Activated naive CD4-positive, alpha-beta T cell treated with anti-CD3 and anti-CD28 coated beads, Interleukin-2, amount 50 U/mL, for 72 hours (primary cell): ENCODE measurements at places on chromosomes 7 and 10.

GRCh38 chr10:110861930-110862649 lies 9.6 kb upstream of the PDCD4 start:
- DNase-seq = no peak

- no peak for DNase-seq
Observed at GRCh38 chr7:20825555-20825954, 38.9 kb upstream of the SP8 start.

GRCh38 chr7:7014827-7015595 lies 167.3 kb upstream of the C1GALT1 start:
- DNase-seq = no peak

DNA sequence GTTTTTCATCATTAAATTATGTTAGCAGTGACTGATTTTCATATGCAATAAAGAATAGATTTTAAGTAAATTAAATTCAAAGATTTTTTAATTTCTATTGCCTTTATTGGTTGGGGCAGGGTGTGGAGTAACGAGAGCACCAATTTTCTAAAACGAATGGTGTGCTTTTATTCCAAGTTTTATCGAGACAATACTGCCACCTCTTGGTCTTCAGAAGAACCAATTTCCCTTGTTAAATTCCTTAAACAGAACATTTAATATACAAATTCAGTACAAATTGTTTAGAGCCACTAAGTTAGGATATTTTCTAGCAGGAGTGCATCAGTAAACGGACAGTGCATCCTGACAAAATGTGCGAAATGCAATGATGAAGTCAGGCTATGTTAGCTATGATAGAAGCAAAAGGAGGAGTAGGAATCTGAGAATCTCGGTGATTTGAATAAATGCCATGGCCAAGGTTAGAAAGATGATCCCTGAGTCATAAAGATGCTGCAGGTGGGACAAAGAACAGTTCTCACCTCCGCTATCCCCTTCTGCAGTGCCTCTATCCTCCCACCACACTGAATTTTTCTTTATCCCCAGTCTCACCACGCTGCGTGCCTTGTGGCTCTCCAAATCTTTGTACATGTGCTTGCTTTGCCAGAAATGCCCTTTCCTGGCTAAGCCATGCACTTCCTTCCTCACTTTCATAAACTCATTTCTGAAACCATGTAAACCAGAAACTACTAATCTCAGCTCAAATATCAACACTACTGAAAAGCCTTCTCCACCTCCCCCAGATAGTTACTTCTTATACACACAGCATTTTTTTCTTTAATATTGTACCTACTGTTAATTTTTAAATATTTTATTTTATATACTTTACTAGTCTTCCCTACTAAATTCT lies 31.9 kb upstream of the AGBL3 start:
- no peak for DNase-seq

GRCh38 chr7:17415955-17416354 lies 117.5 kb downstream of the AHR start:
- no peak for DNase-seq

DNA sequence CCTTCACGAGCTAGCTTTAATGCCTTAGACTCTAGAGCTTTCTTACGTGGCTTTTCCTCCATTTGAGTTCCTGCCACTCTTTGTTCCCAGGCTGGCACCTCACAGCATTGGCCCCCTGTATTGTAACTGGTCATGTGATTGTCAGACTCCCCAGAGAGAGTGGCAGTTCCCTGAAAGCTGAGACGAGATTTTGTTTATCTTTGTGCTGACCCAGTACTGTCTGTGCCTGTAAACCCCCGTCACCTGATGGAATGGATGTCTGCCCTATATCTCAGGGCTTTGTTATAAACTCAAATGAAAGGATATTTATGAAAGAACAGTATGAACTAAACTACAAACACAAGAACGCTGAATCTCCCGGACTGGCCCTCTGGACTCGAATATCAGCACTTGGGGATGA lies 13.0 kb downstream of the NOBOX start:
- DNase-seq = no peak

DNA sequence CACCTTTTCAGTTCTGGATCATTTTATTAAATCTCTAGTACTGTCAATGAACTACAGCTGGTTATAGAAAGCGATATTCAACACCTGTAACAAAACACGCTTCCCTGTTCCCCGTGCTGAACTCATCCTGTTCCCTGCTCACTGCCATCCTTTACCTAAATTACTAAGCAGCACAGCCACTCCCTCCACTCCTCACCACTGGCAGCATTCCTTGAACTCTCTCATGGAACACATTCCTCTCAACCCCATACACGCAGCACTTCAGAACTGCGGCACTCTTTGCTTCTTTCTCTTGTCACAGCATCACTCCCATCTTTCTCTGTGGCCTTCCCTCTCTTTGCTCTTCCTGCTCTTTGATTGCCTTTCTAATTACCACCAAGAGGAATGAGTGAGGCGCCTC lies 27.4 kb downstream of the RELN start:
- no peak for DNase-seq

DNA sequence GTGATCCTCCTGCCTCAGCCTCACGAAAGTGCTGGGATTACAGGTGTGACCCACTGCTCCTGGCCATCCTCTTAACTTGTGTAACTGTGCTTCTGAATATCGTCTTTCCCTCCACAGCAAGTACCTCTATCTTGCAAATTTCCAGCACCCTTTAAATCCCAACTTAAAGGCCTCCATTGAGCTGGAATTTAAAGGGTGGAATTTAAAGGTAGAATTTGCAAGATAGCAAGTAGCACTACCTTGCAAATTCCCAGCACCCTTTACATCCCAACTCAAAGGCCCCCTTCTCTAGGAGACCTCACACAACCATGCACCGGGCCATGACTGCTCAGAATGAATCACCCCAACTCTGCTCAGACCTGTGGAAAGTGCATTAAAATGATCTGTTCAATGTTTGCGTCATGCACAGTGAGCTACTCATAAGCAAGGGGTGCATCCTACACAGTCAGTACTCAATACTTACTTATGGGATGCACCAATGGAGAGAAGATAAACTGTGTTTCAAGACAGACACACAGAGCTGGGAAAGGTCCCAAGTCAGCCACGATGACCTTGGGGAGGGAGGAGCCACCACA lies 17.8 kb upstream of the SDK1 start:
- DNase-seq = no peak

- DNase-seq = no peak
Observed at GRCh38 chr10:22017283-22018020, 13.9 kb upstream of the DNAJC1 start.

GRCh38 chr7:138900035-138900828 lies 81.0 kb downstream of the KIAA1549 start:
- DNase-seq = no peak

DNA sequence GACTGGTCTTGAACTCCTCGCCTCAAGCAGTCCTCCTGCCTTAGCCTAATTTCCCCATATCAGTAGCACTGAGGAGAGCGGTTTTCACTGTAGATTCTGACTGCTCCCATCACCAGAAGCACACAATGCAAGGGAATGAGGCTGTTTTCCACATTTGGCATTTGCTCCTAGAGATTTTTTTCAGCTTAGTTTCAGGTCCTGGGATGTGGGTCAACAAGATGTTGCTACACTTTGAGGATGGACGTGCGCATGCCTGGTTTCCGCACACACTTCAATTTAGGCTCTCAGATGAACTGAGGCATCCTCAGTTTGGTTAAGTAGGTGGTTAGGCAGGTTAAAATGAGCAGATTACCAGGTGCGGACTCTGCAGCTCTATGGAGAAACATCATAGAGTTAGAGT lies 287.1 kb upstream of the LYZL1 start:
- DNase-seq = no peak

- no peak for DNase-seq
Observed at GRCh38 chr10:80413271-80413996, 5.1 kb downstream of the PRXL2A start.

GRCh38 chr10:42654419-42654818 lies 16.0 kb upstream of the ZNF33B start:
- DNase-seq = no peak

GRCh38 chr7:70177166-70177565 lies 578.9 kb downstream of the AUTS2 start:
- DNase-seq = no peak

GRCh38 chr10:110376767-110377160 lies 72.0 kb upstream of the SMNDC1 start:
- DNase-seq = no peak

DNA sequence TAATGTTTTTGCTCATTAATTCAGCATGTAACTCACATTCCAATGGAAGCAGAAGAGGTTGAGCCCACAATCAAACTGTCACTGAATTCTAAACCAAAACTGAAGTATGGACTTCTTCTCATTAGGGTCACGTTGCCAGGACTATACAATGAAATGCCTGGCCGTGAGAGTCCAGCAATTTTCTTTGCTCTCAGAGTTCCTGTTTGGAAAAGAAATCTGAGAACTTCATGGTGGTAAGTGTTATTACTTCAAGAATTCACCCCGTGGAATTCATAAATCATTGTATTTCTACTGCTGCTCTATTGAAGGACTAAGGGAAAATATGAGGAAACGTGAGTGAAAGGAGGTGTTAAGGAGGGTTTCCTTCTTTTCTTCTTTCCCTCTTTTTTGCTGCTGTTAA lies 441.8 kb upstream of the AKR1E2 start:
- no peak for DNase-seq

- no peak for DNase-seq
Observed at GRCh38 chr10:102595897-102596296, 48.4 kb upstream of the TRIM8 start.

DNA sequence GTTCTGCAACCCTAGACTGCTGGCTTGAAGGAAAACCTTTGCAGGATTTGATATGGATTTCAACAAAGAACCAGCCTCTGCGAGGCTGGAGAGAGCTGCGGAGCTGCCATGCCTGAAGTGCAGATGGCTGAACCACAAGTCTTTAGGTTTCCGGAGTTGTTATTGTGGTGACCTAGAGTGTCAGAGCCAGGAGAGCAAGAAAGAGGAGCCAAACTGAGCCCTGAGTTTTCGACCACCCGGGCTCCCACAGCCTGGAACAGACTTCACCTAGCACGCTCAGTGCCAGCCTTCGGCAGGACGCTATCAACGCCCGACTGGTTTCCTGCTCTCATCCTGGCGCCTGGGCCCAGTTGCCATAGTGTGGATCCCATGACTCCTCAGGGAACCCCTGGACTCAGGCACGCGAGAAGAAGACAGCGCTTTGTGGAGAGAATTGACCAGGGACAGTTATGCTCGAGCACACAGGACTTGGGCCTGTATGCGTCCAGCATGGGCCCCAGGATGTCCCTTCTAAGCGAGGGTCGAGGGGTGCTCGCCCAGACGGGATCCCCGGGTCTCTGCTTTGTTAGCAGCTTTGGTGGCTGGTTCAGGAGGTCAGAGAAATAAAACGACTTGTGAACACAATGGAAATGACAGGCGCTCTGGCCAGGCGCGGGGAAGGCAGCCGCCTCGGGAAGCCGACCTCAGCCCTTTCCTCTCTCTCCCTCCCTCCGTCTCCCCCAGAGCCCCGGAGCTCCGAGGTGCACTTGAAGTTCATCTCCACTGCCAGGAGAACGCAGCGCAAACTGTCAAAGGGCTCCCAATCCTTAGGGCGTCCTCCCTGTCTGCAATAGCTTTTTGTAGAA lies 1.8 kb upstream of the GAD2 start:
- no peak for DNase-seq

GRCh38 chr7:138838166-138838565 lies 40.2 kb upstream of the ATP6V0A4 start:
- no peak for DNase-seq

GRCh38 chr7:91288208-91288824 lies 24.1 kb downstream of the FZD1 start:
- DNase-seq = peak; percentile 43

- no peak for DNase-seq
Observed at GRCh38 chr10:49734676-49735075, 27.4 kb downstream of the OGDHL start.

- no peak for DNase-seq
Observed at GRCh38 chr7:49483142-49483541, 290.3 kb upstream of the VWC2 start.

DNA sequence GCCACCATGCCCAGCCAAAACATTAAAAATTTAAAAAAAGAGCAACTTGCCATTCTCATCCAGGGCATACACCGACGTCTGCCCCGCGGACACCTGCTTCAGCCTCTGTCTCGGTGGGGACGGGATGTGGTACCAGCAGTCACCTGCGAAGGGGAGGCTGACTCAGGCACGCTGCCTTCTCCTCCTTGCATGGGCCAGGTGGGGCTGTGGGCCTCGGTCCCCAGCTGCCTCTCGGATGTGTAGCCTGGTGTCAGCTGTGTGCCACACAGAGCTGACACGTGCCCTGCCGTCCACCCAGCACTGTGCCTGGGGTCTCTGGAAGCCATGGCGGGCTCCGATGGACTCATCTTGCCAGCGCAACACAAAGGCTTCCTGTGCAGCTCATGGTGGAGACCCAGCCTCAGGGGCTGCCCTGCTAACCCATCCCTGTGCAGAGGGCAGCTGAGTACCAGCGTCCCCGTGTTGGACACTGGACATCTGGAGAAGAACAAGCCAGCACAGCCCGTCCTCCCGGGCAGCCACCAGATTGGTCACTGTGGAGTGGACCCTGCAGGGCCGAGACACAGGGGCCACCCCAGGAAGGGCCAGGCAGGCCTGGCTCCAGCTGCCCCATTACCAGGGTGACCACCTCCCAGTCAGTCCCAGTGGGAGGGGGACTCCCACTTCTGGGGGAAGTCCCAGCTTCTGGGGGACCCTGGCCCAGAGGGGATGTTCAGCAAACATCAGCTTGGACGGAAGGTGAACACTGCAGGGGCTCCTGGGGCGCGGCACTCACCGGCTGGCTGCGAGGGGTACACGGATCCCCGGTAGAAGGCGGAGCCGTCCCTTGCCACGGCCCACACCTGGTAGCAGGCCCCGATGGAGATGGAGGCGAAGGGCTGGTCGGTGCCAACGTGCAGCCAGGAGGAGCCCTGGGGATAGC lies 10.6 kb downstream of the BHLHA15 start:
- no peak for DNase-seq

- DNase-seq = peak; percentile 13
Observed at GRCh38 chr7:94656925-94657731, 1.2 kb upstream of the SGCE start.

DNA sequence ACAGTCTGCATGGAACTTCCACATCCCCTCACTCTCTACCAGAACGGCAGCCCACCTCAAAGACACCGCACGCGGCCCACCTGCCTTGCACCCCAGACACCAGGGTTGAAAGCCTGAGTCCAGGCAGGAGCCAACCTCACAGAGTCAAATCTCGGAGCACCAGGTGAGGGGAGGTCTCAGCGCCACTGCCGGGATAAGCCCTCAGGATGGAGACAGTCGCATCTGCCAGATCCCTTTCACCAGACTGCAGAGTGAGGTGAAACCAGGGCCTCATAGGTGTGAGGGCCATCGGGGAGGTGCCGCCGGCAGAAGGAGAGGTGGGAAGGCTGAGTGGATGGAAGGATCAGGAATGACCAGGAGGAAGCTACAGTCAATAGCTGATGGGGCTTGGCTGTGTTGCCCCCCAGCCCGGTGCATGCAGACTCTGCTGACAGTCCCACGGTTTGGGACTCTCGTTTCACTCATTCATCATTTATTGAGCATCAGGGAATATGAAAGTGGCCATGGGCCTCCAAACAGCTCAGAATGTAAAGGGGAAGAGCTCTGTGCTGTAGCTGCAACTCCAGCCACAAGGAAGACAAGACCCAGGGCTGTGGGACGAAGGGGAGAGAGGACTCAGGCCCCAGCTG lies 315.0 kb downstream of the PTPRN2 start:
- peak; percentile 50 for DNase-seq

GRCh38 chr10:78545756-78546155 lies 512.1 kb downstream of the RPS24 start:
- DNase-seq = no peak
